ENCODE measurements at places on chromosomes 11 and 22.
A peak's percentile ranks its signal among the peaks of the same experiment; 100 is the strongest.

GRCh38 chr11:119317592-119318239, 786 bp upstream of the MCAM start:
- DNase-seq: no peak

- no peak for DNase-seq
These were observed 4.8 kb downstream of the TRIM3 start for GRCh38 chr11:6468712-6469495.

DNA sequence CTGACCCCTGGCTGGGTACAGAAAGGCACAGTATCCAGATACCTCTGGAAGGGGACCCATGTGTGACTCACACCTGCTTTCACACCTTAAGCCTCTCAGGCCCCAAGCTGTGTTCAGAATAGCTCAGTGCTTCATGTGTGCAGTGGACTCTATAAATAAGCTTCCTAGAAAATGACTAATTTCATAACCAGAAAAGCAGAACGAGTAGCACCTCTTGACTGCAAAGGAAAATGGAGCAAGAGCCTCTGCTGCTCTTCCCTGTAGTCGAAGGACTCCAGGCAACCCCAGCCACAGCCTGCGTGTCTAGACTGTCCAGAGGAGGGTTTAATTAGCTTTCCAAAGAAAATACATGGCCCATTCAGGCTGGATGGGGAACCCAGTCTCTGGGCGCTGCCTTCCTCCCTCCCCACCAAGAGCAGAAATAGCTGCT, 23.1 kb downstream of the PTPN5 start:
- no peak for DNase-seq

DNA sequence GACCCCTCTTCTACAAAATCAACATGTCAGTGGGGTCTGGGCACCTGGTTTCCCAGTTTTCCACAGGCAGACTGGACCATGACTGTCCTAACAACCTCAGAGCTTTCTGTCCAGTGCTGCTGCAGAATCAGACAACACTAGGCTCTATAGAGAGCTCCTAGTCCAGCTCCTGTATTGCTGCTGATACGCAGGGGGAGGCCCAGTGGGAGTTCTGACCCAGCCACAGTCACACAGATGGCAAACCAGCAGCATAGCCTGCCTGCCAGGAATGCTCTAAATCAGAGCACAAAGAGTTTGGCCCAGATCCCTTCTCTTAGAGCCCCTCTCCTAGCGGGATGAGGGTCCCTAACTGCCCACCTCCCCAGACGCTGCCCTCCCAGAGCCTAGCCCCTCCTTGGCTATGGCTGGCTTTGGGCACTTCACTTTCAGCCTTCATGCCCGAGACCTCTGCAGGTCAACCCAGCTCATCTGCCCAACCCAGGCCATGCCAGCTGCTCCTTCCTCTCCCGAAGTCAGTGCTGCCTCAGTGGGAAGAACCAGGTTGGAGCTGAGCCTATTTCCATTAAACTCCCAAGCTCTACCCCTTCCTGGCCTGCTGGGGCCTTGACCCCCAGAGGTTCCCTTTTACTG, 15.8 kb upstream of the SLCO2B1 start:
- no peak for DNase-seq

- no peak for DNase-seq
These were observed 37.7 kb downstream of the OR4C45 start for GRCh38 chr11:50070389-50070788.

- peak; percentile 32 for DNase-seq
These were observed at the start of gene P4HA3 for GRCh38 chr11:74311352-74311926. Gene P4HA3, minus strand, starts transcription at chr11:74311640. Its CDS starts 29 bp downstream, at chr11:74311611.

DNA sequence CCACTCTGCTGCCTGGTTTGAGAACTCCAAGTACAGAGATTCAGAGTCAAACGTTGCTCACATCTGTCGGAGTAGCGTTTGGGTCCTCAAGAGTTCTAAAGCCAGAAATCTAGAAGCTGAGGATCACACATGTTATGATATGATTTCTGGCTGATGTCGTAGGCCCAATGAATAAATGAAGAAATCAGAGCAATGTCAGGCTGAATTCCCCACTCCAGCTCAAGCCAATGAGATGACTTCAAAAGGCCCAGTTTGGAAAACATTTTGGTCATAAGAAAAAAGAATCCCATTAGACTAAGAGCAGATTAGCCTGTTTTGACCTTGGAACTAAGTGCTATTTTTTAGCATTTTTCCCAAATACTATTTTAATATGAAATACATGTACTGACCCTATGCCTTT, 106.7 kb downstream of the ETS1 start:
- DNase-seq: no peak

DNA sequence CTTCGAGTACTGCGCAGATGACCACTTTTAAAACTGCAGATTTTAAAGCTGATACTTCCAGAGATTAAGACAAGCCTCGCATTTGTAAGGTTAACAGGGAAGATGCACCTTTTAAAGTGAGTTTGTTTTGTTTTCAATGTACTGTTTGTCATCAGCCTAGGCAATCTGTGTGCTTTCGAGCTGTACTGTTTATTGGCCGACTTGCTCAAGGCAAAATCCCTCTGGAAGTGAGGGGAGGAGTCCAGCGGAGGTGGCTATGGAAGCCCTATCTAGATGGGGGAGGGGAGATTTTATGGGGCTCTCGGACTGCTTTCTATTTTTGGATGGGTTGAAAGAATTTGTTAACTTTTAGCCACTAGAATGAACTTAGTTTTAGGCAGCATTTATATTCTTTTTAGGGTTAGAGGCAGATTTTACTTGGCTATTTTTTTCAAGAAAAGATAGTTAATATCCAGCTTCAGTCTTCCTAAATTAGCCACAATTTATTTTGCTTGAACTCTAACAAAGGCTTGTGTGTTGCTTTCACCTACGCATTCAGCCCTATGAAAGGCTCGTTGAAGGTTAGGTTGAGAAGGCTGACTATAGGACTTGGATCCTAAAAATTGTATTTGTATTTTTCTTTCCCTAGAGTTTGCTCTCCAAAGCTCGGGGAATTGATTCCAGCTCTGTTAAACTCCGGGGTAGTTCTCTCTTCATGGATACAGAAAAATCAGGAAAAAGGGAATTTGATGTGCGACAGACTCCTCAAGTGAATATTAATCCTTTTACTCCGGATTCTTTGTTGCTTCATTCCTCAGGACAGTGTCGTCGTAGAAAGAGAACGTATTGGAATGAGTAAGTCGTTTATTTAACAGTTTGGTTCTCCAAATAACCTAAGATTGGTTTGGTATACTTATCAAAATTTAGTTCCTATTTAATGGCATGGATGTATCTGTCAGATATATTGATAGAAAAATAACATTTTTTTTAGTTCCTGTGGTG, 2.1 kb downstream of the WEE1 start:
- no peak for DNase-seq

DNA sequence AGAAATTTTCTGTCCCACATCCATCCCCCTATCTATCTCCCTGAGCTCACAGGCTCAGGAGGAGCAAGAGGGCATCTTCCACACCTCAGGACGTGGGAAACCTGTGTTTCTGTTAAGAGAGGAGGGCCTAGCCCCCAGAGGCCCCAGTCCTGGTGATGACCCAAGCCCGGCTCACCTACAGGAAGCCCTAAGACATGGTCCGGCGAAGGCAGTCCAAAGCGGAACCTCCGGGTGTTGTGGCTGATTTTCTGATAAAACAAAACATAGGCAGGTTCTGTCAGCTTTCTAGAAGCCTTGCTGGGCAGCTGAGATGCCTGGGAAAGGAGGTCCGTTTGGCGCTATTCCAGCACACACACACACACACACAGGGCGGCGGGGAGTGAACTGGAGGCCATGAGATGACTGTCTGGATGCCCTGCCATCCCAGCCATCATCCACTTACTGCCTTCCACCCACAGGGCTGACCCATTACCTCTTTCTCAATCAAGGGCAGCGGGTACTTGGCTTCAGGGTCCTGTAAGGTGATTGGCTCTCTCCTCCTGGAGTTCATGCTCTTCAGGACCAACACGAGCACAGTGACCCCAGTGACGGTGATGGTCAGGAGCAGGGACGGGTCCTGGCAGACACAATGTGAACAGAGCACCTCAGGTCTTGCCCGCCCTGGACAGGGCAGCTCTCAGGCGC, 882 bp downstream of the CYB5R2 start:
- DNase-seq: no peak

- no peak for DNase-seq
These were observed 25.5 kb downstream of the LDLRAD3 start for GRCh38 chr11:35969089-35970042.

- DNase-seq: no peak
These were observed 10.7 kb upstream of the SMIM38 start for GRCh38 chr11:69145050-69145380.

- DNase-seq: no peak
These were observed 10.5 kb upstream of the MUC2 start for GRCh38 chr11:1064167-1064566.

DNA sequence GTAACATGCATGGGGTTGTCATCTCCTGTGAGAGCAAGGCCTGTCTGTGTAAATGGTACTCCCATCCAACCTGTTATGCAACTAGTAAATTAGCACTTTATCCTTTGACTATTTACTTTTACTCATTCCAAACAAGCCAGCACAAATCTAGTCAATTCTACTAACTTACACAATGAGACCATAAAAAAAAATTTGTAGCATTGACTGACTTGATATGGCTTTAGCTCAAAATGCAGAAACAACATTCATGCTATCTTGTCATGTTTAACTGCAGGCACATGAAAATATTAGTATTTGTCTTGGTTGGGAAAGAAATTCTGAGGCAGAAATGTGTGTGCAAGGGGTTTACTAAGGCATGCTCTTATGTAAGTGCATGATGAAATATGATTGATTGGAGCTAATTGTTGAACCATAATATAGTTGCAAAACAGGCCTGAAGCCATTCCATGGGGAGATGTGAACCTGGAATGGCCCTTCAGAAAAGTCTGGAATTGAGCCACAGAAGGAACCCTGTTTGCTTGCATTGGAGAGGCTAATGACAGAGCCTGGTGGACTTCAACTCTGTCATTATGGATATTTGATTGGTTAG, 2.5 kb downstream of the SLC22A25 start:
- no peak for DNase-seq

- no peak for DNase-seq
These were observed 32.9 kb upstream of the GAL start for GRCh38 chr11:68651208-68651984.

GRCh38 chr11:86183694-86184093, 60.9 kb upstream of the EED start:
- DNase-seq: peak; percentile 16

- DNase-seq: no peak
These were observed 302.7 kb downstream of the DDX10 start for GRCh38 chr11:108967571-108967970.

DNA sequence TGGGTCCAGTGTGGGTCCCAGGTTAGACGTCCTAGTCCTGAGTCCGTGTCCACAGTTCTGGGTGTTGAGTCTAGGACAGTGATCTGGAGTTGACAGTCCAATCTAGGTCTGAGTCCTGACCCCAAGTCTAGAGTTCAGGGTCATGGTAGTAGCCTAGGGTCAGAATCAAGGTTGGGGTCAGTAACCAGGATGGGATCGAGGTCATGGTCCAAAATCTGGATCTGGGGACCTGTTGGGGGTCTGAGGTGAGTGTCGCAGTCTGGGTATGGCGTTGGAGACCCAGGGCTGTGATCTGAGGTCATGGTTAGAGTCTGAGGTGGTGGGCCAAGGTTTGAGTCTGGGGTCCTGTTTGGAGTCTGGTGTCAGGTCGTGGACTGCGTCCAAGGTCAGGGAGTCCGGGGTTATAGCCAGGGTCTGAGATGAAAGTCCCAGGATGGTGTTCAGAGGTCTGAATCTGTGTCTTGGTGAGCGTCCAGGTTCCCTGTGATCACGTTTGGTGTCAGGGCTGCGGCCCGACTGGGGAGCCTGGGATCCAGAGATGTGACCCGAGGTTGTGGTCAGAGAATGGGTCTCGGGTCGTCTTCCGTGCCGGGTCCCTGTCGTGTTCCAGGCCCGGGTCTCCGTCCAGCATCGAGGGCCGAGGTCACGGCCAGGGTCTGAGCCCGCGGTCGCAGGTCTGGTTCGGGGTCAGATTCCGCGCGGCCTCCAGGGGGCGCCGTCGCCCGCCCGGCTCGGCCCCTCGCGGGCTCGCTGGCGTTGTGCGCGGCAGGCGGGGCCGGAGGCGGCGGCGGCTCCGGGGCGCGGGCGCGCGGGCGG, 432 bp upstream of the GRK2 start:
- peak; percentile 66 for DNase-seq

DNA sequence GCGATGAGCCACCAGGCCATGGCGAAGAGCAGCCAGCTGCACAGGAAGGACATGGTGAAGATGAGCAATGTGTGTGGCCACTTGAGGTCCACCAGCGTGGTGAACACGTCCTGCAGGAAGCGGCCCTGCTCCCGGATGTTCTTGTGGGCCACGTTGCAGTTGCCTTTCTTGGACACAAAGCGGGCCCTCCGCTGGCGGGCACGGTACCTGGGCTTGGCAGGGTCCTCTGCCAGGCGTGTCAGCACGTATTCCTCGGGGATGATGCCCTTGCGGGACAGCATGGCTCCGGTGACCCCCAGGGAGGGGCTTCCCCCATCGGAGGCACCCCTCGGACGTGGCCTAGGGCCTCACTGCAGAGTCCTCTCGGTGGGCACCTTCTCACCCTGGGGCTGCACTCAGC, 648 bp downstream of the KCNJ11 start:
- DNase-seq: no peak

GRCh38 chr11:77104727-77105126, 2.1 kb downstream of the OMP start:
- DNase-seq: no peak

GRCh38 chr11:60056349-60056969, at the start of gene MS4A3:
Gene MS4A3, plus strand, starts transcription at chr11:60056665. Its CDS starts 4,496 bp downstream, at chr11:60061161.
- no peak for DNase-seq

- no peak for DNase-seq
These were observed 93.2 kb upstream of the TP53I11 start for GRCh38 chr11:45043755-45044475.

GRCh38 chr22:49544286-49544685, 283.4 kb downstream of the BRD1 start:
- no peak for DNase-seq

DNA sequence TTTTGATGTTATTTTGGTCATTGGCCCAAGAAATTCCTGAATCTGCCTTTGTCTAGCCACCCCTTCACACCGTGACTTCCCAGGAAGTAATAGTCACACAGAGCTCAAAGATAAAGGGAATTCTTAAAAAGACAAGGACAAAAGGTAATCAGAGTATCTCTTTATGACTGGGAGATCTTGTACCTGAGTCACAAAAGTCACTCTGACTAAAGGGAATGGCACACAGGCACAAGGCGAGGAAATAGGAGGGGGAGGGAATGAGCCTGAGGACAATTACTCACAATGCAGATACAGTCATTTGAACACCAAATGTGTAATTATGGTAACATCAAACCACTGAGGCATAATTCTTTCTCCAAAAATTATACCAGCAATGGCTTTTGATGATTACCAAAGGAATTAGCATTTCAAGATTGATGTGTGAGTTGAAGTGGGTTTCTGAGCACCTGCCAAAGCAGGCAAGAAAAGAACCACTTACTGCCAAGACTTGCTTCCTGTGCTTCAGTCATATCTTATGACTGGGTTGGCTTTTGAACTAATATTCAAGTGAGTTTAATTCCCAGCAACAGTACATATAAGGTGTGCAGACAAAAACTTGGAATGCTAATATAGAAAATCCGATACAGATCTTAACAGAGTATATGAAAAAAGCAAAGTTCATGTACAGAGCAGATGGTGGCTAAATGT, 856.4 kb downstream of the LRRC4C start:
- DNase-seq: no peak

All from stimulated activated CD4-positive, alpha-beta T cell treated with anti-CD3 and anti-CD28 coated beads, Interleukin-1b, Interleukin-23, amount 100 ng/mL, for 1 hour (primary cell).